ENCODE measurements at places on chromosomes 4 and X.

GRCh38 chr4:156677131-156677531 is 294.5 kb downstream of the PDGFC start:
- DNase-seq, result peak; percentile 26

GRCh38 chr4:120447774-120448173 is 381.1 kb upstream of the MAD2L1 start:
- no peak for DNase-seq

DNA sequence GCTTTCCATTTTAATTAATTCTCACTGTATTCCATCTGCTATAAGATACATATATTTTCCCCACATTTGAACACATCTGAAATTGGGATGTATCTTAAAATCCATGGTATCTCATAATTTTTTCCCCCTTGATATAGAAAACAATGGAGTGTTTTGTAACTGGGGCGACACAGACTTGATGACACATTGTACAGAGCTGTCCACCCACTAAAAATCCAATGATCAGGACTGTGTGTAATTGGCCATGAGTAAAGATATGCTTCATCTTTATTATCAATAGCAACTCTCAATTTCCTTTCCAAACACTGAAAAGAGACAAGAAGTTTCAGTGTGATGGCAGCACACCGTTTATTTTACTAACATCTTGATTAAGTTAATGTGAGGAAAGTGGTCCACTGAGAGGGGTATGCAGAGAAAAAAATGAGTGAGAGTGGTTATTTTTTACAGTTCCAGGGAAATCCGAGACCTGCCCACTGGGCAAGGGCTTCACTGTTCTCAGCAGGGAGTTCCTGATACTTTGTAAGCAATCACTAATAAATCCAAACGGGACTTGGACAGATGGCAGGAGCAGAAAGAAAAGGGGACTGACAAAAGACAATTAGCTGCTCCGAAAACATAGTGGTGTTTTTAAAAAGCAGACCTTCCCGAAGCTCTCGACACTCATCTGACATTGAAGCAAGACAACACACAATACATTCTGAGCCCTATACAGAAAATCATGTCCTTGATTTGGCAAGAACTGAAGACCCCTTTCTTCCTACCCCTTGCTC is 149.4 kb downstream of the TSPAN5 start:
- no peak for DNase-seq

GRCh38 chr4:122224348-122224747 is 72.2 kb downstream of the BLTP1 start:
- peak; percentile 11 for DNase-seq

- DNase-seq, result no peak
Measured at GRCh38 chrX:135396109-135396508, 25.6 kb upstream of the SMIM10L2A start.

DNA sequence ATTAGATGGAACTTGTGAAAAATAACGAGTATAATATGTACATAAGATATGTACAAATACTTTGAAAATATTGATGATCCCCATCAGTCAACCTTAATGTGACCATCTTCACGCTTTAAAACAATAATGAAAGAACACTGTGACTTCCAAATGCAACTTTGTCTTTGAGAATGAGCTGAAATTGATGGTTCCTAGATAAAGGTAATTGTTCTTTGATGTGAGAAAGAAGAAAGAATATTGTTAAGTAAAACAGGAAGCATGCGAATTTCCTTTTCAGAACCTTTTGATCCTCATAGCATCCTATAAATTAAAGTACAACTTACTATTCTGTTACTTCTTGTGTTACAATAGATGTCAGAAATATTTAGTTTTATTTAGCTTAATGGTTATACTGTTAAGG is 22.2 kb downstream of the IL2 start:
- DNase-seq, result no peak

DNA sequence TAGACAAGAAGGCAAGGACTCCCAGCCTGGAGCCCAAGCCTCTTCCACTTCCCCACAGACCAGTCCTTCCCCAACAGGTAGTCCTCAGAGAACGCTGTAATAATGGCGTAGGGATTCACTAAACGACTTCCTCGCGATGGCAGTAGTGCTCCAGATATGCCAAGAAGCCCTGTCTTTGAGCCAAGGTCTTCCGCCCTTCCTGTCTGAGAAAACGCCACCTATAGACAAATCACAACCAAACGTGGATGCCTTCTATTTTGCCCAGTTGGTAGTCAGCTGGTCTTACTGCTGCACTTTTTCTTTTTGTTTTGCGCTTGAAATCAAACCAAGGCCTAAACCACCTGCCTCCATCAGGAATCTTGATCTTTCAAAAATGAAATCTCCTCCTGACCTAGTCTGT is 203.3 kb downstream of the OR13H1 start:
- no peak for DNase-seq

- DNase-seq, result no peak
Measured at GRCh38 chr4:83759611-83760010, 223.7 kb downstream of the GPAT3 start.

- no peak for DNase-seq
Measured at GRCh38 chr4:61666244-61666643, 466.1 kb downstream of the ADGRL3 start.

DNA sequence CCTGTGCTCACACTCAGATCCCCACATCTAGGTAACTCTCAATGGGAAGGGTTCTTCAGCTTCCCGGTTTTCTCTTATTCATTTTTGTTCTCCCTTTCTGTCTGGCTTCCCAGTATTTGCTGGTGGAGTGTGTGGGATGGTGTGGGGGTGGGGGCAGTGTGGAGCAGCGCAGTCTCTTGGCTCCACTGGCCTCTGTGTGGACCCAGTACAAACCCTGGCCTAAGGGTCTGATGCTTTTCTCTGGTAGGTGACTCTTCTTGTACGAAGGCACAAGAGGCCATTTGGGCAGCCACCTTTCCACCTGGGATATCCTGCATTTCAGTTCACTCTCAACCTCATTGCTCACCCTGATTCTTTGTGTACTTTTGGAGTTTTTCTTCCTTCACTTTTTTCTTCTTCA is 71.3 kb downstream of the NBDY start:
- no peak for DNase-seq

Data from hematopoietic multipotent progenitor cell treated with erythropoietin and hydrocortisone succinate and interleukin-3 and kit ligand, for 8 days (in vitro differentiated cells).